ENCODE measurements at places on chromosomes 7 and 10.

DNA sequence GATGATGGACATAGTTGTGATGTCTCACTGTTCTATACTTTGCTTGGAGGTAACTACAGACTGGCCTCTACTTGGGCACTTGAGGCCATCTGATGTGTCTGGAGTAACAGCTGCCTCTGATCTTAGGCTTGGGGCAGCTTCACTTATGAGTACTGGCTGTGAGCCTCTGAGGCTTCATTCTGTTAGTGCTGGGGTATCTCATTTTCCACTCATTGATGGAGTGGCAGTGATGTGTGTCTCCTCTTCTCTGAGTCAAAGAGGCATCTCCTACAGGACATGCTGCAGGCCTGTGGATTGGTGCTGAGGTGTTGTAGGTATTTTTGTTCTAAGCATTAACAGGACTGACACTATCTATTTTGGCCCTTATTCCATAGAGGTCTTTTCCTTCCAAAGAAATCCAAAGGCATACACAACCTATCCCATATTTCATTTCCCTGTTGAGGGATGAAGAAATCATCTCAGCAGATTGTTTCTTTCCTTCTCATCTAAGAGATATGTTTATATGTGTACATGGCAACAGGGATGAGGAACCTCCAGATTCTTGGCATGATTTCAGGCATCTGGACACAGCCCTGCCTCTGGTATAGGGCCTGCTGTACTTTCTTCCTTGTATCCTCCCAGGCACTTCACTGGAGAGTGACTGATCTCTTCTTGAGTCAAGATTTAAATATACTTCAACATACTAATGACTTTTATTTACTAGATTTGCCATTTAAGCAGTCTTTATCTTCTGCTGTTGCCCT is 65.7 kb upstream of the NOBOX start:
- DNase-seq = no peak

DNA sequence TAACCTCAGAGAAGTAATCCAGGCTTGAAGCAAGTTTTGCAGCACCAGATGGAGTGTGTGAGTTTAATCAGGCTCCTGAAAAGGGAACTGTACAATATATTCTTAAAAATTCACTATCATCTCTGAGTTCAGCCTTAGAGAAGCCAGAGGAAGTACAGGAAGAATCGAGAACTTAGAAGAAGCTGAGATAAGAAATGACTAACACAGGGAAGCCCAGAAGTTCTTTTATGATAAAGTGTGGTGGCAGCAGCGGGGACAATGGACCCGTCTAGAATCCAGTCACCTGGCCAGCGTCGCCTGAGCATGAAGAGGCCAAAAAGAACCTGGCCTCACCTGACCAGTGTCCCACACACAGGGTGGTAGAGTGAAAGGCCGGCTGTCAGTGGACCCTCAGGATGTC is 161.0 kb downstream of the USP6NL start:
- DNase-seq = no peak

GRCh38 chr10:79324032-79324695 is 23.1 kb upstream of the PPIF start:
- no peak for DNase-seq

DNA sequence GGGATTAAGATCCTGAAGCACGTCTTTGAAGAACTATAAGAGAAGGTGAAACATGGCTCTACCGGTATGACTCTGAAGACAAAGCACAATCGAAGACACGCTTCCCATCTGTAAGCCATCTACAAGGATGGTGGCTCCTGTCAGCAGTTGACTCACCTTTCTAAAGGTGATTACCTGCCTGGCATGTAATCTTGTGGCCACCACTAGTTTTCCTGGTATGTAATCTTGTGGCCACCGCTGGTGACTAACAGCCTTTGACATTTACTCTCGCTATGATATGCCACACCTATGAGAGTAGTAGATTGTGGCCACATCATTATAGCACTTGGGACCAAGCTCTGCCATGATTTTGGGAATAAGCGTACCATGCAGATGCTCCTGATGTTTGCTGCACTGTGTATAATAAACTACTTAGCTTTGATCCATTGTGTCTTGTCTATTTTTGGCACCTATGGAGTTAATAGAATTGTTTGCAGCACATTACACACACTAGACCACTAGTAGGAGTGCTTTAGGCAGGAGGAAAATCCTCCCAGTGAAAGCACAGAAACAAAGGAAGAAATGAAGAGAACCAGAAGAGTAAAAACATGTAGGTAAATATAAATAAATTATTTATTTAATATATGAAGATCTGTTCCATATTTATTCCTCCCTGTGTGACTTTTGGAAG is 59.8 kb downstream of the VAX1 start:
- no peak for DNase-seq

DNA sequence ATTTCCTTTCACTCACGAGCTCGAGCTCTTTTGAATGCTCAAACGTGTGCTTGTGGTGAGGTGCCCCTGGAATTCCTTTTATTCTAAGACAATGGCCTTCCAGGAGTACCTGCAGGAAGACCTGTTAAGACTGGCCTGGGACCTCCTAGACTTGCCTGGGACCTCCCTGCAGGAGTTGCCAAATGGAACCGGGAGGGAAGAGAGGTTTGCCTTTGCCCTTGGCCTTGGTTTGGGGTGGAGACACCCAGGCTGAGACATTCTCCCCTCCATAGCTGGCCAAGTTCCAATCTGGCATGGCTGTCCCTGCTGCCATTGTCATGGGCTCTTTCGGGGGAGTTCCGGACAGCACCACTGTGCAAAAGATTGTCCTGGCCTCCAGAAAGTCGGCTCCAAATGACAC is 39.7 kb downstream of the DNAJB12 start:
- no peak for DNase-seq

- no peak for DNase-seq
Observed at GRCh38 chr7:549066-549890, 29.6 kb upstream of the PDGFA start.

- DNase-seq = no peak
Observed at GRCh38 chr10:84098667-84099066, 40.6 kb upstream of the GHITM start.

GRCh38 chr7:19020062-19020461 is 97.4 kb downstream of the TWIST1 start:
- no peak for DNase-seq

GRCh38 chr7:70506434-70506833 is 625.5 kb upstream of the GALNT17 start:
- peak; percentile 66 for DNase-seq

GRCh38 chr7:51620706-51621105 is 304.1 kb upstream of the COBL start:
- no peak for DNase-seq

Measured in H1 (cell line).